Right ventricle myocardium superior (tissue), 1 donor: ENCODE measurements at places on chromosomes 2 and 18. TPM values are rescaled to one million over a fixed set of nuclear protein-coding genes. Genes with fewer than 3 reads are reported as not detected.

- no peak for DNase-seq
Observed at GRCh38 chr2:6883448-6884122, 6.0 kb downstream of the RSAD2 start.

DNA sequence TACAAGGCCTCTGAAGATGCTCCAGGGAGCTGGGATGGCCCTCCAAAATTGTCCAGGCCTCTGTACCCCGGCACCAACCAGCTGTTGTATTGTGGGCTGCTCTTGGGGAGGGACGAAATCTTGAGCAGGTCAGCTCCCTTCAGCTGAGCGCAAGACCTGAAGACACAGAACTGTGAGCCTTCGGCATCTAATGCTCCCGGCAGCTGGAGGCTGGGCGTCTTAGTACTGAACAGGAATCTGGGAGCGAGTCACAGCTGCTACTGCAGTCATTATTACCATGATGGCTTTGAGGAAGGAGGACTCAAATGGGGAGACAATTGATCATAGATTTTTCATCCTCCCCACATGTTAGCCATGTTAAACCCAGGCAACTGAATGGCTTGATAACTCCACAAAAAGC lies 83.0 kb upstream of the LTBP1 start:
- no peak for DNase-seq

- no peak for DNase-seq
Observed at GRCh38 chr2:45770811-45771210, 119.3 kb downstream of the PRKCE start.

Gene SLC23A3
- 1.4 TPM for total RNA-seq

Gene CD207
- not detected for total RNA-seq

DNA sequence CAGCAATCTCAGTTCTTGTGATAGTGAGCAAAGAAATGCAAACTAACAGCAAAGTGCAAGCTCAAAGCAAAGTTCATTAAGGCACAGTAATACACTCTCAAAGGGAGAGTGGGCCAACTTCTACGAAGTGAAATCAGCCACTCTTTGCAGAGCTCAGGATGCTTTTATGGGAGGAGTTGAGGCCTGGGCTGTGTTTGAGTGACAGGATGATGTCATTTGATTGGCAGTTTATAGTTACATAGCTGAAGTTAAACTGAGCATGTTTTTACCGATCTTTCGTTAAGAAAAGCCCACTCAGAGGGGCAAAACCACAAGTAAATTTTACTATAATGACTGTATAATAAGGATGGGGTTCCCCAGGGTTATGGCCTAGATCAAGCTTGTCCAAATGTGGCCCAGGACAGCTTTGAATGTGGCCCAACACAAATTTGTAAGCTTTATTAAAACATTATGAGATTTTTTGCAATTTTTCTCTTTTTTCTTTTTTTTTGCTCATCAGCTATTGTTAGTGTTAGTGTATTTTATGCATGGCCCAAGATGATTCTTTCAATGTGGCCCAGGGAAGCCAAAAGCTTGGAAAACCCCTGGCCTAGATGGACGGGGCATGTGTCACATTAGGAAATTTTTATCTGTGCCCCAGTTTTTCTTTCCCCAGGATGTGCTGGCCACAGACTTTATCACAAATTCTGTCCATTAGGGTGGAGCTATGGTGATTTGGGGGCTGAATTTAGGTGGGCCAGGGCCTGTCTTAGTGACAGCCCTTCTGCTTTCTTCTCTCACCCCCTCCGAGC lies 8.3 kb upstream of the DNAH7 start:
- no peak for DNase-seq

Gene OLA1
- total RNA-seq, result 71.3 TPM
